ENCODE measurements at places on chromosomes 11 and 22.
A peak's percentile ranks its signal among the peaks of the same experiment; 100 is the strongest.

GRCh38 chr11:120911943-120912342 is 112.0 kb upstream of the TBCEL start:
- DNase-seq = no peak

GRCh38 chr11:111173221-111173620 is 72.3 kb upstream of the POU2AF2 start:
- no peak for DNase-seq

DNA sequence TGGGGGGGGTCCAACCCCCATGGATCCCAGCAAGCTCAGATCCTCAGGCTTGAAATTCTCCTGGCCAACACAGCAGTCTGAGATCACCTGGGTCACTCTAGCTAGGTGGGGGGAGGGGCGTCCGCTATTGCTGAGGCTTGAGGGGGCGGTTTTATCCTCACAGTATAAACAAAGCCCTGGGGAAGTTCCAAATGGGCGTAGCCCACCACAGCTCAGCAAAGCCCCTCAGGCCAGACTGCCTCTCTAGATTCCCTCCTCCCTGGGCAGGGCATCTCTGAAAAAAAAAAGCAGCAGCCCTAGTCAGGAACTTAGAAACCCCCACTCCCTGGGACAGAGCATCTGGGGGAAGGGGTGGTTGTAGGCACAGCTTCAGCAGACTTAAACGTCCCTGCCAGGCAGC is 16.7 kb downstream of the TRPC6 start:
- DNase-seq = no peak

- no peak for DNase-seq
Observed at GRCh38 chr11:15665368-15665871, 550.7 kb downstream of the INSC start.

DNA sequence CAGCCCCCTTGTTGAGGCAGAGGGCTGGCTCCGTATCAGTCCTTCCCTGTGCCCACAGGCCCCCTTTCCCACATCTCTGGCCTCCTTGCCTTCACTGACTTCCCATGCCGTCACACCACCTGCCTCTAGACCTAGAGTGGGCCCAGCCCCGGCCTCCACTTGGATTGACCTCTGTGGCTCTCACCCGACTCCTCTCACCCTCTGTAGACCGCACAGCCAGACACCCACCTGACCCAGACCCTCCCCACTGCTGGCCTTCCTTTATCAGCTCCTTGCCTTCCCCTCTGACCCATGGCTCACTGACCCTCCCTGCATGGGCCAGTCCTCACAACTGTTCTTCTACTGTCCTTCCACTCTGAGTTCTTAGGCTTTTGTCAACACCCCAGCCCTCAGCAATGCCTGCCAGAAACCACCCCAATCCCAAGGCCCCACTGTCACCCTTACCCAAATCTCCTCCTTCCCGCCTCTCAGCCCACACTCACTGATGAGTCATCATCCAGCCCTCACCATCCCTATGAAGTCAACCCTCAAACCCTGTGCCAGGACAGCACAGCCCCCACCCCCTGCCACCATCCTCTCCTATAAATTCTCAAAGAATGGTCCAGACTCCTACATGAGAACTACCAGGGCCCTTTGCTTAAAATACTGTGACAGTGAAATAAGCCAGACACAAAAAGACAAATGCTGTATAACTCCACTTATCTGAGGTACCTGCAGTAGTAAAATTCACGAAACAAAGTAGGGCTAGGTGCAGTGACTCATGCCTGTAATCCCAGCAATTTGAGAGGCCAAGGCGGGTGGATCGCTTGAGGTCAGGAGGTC is 53.4 kb downstream of the SCGB1A1 start:
- DNase-seq = peak; percentile 56

DNA sequence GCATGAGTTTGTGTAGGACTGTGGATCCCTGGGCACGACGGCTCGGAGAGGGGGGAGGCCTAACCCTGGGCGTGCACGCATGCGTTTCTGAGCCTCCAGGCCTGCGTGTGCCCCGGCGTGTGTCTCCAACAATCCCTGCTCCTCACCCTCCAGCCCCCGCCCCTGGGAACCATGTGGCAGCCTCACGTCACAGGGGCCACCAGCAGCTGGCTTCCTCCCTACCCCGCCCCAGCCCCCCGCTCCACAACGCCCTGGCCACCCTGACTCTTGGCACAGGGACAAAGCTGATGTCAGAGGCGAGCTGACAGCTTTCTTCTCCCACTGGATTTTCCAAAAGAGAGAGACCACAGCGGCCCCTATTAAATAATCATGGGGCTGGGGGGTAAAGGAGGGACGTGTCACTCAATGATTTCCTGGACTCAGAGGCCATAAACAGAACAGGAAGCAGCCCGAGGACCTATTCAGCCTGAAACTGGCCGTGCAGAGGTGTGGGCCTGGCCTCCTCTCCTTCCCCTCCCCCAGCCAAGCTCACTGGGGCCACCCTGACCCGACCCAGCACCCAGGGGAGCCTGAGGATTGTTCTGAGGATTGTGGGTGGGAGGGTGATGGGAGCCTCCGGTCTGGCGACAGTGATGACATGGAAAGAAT is 6.8 kb upstream of the LIF start:
- no peak for DNase-seq

GRCh38 chr11:78905756-78906155 is 331.1 kb upstream of the NARS2 start:
- no peak for DNase-seq

DNA sequence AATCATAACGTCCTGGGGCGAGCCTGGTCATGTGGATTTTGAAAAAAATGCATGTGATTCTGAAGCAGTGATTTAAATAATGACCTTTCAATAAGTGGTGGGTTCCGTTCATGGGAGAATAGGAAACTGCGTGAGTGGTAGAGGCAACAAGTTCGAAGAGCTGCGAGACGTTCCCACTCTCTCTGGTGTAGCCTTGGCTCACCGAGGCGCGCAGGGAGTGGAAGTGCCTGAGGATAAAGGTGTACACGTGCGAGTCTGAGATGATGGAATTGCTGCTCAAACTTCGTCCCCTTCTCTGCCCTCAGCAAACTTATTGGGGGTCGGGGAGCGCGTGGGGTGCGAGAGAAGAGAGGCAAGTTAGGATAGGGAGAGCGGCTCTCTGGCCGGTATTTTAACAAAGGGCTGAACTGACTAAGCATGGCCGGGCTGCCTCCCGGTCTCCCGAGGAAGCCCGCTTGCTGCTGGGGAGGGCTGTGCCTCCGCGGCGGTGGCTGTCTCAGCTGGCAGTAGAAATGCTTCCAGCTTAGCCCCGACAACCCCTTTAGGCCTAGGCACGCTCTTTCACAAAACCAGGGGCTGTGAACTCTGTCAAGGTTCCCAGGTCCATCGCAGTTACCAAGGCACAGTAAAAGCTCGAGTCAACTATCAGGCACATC is 875 bp upstream of the STT3A start:
- peak; percentile 22 for DNase-seq

DNA sequence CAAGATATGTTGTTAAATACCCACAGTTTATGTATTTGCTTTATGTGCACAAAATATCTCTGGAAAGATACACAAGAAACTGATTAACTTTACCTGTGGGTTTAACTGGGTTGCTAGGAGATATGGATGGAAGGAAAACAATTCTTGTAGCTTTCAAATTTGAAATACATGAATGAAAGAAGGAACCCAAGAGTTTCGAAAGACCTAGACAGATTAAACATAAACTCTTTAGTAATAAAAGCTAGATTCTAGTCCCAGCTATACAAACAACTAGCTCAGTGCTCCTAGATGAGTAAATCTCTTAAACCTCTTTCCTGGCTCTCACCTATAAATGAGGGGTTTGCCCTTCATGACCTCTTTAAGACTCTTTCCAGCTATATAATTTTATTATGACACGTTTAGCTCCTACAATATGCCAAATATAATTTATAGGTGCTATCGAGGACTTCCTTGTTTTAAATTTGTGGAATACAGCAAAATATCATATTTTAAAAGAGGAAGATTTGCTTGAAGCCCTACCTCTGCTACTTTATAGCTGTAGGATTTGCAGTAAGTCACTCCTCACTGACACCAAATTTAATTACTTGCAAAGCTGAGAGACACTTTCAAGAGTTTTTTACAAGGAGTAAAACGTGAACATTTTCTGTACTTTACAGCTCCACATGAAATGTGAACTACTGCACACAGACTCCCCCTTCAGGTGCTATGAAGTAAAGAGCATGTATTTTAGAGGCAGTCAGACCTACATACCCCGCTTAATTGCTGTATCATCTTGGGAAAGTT is 50.7 kb downstream of the RRAS2 start:
- DNase-seq = peak; percentile 53

- DNase-seq = peak; percentile 75
Observed at GRCh38 chr11:18243783-18244362, 4.6 kb downstream of the SAA2 start.

DNA sequence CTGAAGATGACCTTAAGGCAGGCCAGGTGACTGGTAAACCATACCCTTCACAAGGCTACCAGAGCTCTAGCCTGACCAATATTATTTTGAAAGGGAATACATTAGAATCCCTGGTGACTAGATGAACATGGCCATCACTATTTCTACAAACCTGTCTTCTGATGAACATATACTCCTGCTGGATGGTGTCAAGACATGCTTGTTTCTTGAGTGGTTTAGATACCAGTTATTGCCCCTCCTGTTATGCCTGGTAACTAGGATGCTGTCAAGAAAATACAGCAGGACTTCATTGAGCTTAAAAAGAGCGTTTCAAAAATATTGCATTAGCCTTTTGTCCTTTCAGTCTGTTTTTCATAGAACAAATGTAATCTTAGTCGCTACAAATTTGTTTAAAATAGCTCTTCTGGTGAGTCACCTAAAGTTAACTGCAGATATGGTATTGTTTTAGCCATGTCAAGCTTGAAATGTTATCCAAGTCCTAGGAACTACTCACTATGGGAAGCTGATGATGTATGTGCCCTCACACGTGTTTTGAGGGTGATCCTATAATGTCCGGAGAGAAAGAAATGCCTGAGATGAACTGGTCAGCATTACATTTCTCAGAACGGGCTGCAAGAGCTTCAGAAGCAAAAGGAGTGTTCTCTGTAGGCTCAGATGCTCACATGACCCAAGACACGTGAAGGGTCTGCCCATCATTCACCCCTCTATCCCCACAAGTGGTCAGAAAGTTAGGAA is 20.6 kb downstream of the ADM start:
- no peak for DNase-seq

GRCh38 chr11:108934289-108934688 is 269.4 kb downstream of the DDX10 start:
- DNase-seq = no peak

DNA sequence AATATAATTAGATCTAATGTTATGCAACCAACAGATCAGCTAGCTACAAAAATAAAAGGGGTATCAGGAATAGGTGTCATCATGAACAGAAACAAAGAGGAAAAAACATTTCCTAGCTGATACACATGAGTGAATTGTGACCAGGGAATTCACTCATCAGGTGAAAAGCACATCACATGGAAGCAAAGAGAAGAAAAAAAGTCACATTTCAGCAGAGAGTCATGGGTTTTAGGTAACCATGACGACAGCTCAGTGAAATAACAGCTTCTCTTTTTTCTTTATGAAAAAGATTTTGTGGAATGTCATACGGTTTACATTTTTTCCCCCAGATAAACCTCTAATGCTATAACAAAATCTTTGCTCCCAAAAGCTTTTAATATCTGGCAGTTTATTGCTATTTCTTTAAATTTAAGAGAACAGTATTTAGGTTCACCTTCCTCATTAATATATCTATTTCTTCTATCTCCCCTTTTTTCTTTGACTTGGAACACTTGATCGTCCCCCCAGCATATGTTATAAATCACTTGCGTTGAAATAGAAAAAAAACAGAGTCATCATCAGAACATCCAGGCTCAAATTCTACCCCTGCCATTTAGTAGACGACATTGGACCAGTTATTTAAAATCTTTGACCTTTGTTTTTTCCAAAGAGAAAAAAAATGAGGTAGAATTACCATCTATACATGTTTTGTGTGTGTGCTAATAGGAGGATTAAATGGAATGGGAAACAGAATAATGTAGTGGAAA is 5.3 kb downstream of the TYR start:
- DNase-seq = no peak

DNA sequence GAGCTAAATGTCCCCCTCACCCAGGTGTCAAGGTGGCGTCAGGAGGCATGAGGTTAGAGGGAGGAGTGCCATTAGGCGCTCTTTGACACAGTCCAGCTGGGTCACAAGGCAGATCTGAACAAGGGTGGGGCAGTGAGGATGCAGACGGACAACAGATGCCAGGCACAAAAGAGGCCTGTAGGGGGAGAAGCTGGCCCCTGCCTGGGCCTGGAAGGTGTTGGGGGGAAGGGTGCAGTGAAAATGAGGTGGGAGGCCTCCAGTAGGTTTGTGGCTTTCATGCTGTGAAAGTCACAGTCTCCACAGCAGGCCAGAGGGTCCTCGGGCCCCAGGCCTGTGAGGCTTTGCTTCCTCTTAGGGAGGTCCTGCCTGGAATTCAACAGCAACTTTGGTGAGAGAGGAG is 85.0 kb upstream of the PLET1 start:
- peak; percentile 41 for DNase-seq

DNA sequence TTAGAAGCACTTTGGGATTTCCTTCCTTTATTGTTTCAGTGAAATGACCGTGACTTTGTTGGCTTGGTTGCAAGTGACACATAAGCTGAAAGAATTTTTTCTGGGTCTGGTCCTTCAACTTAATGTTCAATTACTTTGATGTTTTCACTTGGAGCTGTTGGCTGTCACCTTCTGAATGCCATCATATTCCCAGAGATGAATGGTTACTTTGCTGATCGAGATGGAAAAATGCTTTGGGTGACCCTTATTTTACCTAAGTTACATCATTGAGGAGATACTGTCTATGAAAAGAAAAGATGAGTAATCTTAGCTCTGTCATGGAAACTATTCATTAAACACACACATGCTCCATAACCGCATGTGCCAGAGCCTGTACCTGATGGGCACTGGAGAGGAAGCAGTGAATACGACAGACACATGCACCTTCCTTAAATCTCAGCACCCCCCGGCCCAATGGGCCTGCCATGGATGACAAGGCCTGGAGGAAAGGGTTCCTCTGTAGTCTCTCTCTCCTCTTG is 76.9 kb downstream of the TENM4 start:
- DNase-seq = no peak

DNA sequence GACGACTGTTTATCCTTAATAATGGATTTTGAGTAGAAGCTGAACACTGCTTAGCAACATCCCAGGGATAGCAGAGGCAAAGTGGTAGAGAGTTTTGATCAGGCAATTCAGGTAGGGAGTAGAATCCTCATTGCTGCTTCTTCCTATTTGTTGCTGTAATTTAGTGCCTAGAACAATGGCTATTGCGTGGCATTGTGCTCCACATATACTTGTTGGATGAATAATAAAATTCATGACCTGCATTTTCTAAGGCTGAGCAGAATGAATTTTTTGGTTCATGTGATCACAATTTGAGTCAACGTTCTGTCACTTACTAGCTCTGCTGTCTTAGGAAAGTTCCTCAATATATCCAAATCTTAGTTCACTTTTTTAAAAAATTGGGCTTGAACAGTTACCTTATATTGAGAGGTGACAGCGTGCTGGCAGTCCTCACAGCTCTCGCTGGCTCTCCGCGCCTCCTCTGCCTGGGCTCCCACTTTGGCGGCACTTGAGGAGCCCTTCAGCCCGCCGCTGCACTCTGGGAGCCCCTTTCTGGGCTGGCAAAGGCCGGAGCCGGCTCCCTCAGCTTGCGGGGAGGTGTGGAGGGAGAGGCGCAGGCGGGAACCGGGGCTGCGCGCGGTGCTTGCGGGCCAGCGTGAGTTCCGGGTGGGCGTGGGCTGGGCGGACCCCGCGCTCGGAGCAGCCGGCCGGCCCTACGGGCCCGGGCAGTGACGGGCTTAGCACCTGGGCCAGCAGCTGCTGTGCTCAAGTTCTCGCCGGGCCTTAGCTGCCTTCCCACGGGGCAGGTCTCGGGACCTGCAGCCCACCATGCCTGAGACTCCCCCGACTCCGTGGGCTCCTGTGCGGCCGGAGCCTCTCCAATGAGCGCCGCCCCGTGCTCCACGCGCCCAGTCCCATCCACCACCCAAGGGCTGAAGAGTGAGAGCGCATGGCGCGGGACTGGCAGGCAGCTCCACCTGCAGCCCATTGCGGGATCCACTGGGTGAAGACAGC is 350.6 kb downstream of the ETS1 start:
- DNase-seq = no peak

All from hematopoietic multipotent progenitor cell treated with erythropoietin and hydrocortisone succinate and interleukin-3 and kit ligand, for 8 days (in vitro differentiated cells).